ENCODE measurements at places on chromosomes 2 and 18.

DNA sequence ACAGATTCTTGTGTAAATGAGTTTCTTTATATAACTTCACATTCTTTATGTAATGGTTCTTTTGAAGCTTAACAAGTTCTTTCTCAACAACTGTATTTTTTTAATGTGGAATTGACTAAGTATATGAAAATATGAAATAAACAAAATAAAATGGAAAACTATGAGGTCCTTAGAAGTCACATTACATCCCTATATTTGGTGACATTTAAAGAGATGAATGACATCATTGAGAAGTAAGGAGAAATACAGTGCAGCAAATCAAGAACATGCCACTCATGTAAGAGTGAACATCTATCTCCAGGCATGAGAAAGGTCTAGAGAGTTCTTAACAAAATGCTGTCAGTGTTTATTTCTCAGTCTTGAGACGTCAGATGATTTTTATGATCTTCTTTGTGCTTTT is 39.0 kb upstream of the AAK1 start:
- DNase-seq, result no peak

- no peak for DNase-seq
Observed at GRCh38 chr2:220703279-220703678, 868.8 kb downstream of the EPHA4 start.

GRCh38 chr18:38948436-38948835 is 1382.8 kb upstream of the CELF4 start:
- peak; percentile 63 for DNase-seq

DNA sequence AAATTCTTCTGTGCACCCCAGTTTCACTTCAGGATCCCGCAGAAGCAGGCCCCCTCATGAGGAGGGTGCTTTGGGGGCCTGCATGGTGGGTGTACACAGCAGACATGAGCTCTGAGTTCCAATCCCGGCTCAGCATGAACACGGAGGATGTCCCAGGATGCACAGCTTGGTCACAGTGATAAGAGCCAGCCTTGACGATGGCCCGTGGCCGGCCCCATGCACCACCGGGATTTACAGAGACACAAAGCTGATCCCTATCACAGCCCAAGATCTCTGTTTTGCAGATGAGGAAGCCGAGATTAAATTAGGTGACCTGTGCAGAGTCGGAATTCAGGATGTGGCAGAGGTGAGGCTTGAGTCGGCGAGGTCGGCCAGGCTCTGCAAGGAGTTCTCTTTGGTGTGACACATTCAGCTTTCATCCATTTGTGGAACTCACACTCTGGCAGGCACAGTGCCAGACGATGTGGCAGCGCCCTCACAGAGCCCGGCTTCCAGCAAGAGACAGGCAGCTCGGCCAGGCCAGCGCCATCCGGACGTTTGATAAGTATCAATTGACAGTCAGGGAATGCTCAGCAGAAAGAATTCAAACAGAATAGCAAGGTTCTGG is 456.3 kb upstream of the MYT1L start:
- no peak for DNase-seq

DNA sequence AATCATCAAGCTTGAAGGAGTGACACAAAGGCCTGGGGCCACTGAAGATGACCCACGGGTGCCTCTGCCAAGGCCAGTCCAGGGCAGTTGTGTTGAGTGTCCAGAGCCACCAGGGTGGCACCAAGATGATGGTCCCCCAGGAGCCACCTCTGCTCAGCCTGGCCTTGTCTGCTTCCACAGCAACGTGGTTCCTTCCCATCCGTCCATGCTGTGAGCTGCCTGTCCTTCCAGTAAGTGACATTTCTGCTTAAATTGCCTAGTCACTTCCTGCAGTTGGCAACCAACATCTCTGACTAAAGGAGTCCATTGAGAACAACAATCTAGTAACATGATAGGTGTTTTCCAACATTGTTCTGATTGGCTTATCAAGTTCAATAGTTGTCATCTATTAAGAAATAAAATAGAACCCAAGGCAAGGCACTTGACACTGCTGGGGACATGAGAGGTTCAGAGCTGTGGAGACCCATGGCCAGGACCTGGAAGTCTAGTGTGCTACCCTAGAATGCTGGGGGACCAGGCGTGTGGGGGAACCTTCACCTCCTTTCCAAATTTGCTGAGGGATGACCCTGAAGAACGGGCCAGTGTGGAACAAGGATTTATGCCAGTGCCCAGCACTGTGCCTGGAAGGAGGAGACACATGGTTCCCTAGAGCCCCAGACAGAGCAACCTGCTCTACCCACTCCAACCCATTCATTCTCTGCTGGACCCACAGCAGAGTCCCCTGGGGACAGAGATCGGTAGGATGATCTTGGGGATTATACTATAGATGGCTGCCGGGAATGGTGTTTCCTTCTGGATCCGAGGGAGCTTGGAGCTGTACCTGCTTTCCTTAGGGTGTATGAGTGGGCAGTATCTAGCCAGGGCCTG is 98.9 kb upstream of the EPC2 start:
- DNase-seq, result no peak

GRCh38 chr2:216880509-216881184 is 20.8 kb upstream of the TNP1 start:
- no peak for DNase-seq

DNA sequence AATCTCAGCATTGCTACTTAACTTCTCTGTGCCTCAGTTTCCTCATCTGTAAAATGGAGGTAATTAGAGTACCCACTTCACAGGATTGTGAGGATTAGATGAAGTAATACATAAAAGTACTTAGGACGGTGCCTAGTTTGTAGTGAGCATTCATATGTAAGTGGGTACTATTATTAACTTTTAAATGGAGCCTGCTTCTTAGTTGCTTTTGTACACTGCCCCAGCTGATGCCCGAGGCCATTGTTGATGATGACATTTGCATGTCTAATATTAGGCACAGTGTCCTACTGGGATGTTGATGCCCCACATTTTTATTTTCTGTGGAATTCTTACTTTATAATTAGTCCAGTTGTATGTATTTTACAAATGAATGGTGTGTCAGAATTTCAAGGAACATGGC is 79.7 kb upstream of the STON1 start:
- no peak for DNase-seq
